ENCODE measurements at places on chromosomes 7 and 10. TPM values are rescaled to one million over a fixed set of nuclear protein-coding genes. Genes with fewer than 3 reads are reported as not detected.

BET1 gene
- total RNA-seq: 40.3 TPM

MYOZ1 gene
- 0.17 TPM for total RNA-seq

ATG9B gene
- total RNA-seq: under 0.01 TPM

NPSR1 gene
- total RNA-seq: not detected

OR2A12 gene
- not detected for total RNA-seq

ADAM22 gene
- total RNA-seq: 0.51 TPM

DNA sequence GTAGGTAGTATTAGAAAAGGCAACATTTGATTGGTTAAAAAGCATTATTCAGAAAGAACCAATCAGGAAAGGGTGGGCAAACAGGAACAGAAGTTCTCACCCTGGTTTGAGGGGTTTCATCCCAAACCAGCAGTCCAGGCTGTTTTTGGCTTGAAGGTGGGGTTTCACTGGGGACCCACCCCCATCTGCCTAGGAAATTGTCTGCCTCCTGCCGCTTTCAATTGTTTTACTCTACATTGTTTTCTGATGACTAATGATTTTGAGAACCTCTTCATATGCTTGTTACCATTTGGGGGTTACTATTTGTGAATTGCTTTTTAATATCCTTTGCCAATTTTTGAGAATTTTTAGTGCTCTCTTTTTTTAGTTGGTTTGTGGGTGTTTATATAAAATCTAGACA is 3.3 kb upstream of the PCBD1 start:
- no peak for DNase-seq

GRCh38 chr7:143878884-143879283 is 23.1 kb downstream of the TCAF1 start:
- no peak for DNase-seq

GRCh38 chr10:96706331-96706853 is 13.9 kb downstream of the PIK3AP1 start:
- DNase-seq: no peak

DNA sequence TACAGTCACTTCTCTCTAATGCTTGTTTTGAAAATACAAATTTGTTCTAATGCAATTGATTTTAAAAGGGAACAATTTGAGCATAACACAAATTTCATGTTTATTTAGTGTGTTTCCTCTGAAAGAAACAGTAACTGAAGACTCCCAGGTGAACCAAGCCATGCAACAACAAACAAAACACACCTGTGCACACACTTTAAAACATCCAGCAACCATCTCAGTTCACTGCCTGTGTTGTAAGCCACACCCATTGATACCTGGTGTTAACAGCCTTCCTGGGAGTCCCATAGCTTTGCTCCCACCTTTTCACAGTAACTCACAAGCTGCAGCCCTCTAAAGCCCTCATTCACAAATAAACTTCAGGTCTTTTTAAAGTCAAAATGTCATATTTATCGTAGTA is 89.3 kb downstream of the DOCK4 start:
- no peak for DNase-seq

- peak; percentile 11 for DNase-seq
Observed at GRCh38 chr7:146359176-146359575, 242.6 kb downstream of the CNTNAP2 start.

- peak; percentile 64 for DNase-seq
Observed at GRCh38 chr7:142557971-142558582, 191.2 kb upstream of the PRSS1 start.

- no peak for DNase-seq
Observed at GRCh38 chr10:98399784-98400183, 15.2 kb downstream of the PYROXD2 start.

DNA sequence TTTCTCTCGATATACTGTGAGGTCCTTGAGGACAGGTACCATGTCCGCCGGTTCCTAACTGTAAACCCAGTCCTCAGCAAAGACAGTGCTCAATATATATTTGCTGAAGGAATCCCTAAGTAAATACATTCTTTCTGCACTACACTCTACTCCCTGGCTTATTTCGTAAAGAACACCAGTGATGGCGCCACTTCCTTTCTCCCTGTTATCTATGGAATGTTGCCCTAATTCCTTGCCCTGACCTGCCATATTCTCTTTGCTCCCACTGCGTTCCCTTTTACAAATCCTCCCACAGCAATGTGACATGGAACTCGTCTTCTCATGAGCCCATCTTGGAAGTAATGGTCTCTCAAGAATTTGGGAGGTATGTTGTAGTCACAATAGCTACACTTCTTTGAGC is 507.4 kb upstream of the COBL start:
- DNase-seq: no peak

DNA sequence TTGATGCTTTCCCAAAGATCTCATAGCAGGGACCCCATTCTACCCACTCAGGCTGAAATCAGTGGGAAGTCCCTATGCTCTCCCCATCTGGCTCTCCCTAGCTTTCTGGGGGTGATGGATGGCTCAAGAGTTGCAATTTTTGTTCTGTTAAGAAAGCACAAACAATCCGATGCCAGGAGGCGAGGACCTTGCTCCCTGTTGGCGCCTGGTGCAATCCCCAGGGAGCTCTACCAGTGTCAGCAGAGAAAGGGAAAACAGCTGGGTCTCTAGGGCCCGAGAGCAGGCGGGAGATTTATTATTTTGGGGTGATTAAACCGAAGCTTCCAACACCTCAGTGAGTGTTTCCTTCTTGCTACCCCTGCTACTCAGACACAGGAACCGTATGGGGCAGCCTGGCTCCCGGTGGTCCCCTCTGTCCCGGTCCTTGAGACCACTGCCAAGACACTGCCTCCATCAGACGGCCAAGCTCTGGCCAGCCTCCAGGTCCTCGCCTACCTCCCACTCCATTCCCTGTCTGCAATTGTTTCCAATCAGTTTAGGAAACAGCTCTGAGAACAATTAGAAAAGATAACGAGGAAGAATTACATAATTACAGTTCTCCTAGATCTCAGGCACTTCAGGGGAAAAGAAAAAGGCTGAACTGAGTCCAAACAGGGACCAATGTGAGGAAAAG is 147.9 kb downstream of the PLXNA4 start:
- peak; percentile 46 for DNase-seq

DNA sequence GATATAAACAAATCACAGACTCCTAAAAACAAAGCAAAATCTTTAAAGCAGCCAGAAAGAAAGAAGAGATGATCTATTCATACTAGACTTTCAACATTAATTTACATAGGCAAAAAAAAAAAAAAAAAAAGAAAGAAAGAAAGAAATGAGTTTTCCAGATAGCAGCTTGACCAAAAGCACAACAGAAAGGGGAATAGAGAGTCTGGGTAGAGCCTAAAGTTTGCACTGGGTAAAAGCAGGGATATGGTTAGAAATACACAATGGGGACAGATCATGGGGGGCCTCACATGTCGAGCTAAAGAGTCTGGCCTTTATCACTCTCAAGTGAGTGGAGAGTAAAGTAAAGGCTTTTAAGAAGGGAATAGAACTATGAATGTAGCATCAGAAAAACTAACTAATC is 169.8 kb downstream of the SGMS1 start:
- no peak for DNase-seq

- no peak for DNase-seq
Observed at GRCh38 chr10:69885379-69886013, 83.8 kb downstream of the COL13A1 start.

- no peak for DNase-seq
Observed at GRCh38 chr7:18624459-18624858, 128.9 kb downstream of the HDAC9 start.

DNA sequence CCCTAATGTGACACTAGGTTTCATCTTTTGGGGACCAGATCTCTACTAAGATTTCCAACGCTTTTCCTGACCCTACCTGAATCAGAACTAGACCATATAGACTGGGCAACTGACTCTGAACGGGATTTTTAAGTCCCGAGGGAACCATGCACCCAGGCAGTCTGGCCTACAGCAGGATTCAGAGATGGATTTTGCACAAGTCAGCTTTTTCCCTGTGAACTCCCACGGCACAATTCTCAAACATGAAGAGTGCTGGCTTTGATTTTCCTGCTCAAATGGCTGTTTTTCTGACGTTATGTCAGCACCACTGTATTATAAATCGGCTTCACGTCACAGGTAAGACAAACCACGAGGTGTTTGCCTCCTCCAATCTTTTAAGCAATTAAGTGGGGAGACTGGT is 409.1 kb downstream of the TCERG1L start:
- DNase-seq: no peak

DNA sequence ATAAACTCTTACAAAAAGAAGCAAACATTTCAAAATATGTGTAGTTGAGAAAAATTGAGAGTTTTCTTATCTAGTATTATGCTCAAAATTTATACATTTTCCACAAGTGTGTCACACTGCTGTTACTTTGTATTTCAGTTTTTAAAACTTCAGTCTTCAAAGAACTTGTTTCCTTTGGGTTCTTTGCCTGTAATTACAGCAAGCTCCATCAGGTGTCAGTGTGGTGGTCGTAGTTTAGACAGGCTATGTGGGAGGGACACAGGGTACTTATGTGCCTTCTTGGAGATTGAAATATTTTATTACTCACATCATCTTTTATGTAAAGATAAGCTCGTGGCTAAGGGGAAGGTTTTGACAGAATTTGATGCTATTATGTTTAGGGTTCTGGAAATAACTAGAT is 360.5 kb downstream of the FGFR2 start:
- DNase-seq: no peak

DNA sequence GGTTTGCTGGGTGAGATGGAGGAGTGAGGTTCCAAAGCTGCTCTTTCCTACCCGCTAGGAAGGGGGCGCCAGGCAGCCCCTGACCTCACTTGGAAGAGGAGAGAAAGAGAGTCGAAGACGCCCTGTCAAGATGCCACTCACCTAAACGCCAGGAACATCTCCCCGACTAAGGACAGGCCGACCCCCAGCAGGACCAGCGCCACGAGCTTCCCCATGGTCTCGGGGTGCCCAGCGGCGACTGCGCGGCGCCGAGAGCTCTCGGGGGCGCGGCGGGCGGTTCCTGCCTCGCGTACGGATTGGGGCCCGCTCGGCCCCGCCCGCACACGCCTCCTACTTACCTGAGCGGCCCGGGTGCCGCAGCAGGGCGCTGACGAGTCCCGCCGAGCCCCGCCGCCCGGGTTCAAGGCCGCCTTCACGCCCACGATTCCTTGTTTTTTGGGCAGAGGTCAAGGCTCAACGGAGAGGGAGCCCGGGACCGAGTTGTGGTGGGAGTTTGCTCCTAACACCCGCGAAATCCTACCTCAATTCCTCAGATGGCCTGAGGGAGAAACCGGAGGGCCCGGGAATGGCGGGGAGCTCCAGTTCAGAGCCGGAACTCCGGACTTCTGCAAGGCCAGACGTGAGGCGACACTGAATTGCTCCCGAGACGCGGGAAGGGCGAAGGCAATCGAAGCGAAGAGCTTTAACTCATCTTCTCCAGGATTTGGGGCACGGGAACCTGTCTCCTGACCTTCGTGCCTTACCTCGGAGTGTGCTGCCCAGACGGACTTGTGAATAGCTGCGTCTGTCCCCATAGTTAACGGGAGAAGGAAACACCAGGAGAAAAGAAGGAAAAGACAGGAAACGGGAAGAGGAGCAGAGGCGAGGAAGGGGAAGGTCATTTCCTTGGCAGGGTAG is at the start of gene PON3:
Gene PON3 (minus strand): TSS at position 240 of the 897 bp plus-strand sequence. CDS start 25 bp downstream, at position 215.
- DNase-seq: no peak

DNA sequence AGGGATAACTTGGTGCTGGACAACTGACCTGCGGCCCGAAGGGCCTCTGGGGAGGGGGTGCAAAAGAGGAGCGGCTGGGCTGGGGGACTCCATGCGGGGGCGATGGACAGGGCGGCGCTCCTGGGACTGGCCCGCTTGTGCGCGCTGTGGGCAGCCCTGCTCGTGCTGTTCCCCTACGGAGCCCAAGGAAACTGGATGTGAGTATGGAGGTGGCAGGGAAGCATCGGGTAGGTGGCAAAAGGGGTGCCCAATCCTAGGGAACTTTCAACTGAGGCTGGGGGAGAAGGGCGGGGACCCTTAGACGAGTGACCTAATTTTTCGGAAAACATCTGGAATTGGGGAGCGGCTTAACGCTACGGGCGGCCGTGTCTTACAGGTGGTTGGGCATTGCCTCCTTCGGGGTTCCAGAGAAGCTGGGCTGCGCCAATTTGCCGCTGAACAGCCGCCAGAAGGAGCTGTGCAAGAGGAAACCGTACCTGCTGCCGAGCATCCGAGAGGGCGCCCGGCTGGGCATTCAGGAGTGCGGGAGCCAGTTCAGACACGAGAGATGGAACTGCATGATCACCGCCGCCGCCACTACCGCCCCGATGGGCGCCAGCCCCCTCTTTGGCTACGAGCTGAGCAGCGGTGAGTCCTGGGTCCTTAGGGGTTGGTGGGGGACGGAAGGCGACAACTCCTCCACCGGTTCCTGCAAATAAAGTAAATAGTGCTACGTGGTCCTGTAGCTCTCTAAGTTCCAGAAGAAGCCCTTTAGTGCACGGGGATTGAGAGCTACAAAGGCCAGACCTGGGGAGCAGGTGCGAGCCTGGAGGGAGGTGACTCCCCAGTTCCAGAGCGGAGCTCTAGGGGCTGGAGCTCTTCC is 622 bp downstream of the WNT16 start:
- DNase-seq: no peak

- DNase-seq: no peak
Observed at GRCh38 chr7:114148779-114149178, 230.0 kb upstream of the PPP1R3A start.
